ENCODE measurements at places on chromosomes 2 and 18.

GRCh38 chr2:144161061-144161460 lies 358.9 kb downstream of the ZEB2 start:
- no peak for DNase-seq

DNA sequence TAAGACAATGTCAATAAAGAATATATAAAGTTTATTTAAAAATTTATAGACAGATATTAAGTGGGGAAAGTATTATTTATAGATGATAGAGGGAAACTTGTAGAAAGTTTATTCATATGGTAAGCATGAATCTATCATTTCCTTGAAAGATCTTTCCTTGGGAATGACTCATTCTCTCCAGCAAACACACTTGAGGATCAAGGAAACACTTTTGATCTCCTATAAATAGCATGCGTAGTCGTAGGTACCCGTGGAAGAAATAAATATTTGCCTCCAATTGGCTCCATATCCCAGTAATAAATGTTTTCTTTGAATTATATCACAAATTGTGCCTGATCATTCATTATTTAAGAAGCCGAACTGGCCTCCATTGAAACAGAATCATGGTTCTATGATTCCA lies 483.4 kb downstream of the RNF144A start:
- no peak for DNase-seq

DNA sequence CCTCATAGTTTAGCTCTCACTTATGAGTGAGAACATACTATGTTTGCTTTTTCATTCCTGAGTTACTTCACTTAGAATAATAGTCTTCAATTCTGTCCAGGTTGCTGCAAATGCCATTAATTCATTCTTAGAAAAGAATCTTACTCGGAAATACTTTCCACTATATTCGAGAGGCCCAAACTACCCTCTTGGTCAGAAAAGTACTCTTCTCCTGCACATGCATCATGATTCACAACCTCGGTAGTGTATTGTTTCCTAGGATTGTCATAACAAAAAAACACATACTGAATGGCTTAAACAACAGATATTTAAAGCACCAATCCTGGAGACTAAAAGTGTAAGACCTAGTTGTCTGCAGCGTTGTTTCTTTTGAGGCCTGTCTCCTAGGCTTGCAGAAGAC lies 364.0 kb upstream of the SLC14A2 start:
- no peak for DNase-seq

DNA sequence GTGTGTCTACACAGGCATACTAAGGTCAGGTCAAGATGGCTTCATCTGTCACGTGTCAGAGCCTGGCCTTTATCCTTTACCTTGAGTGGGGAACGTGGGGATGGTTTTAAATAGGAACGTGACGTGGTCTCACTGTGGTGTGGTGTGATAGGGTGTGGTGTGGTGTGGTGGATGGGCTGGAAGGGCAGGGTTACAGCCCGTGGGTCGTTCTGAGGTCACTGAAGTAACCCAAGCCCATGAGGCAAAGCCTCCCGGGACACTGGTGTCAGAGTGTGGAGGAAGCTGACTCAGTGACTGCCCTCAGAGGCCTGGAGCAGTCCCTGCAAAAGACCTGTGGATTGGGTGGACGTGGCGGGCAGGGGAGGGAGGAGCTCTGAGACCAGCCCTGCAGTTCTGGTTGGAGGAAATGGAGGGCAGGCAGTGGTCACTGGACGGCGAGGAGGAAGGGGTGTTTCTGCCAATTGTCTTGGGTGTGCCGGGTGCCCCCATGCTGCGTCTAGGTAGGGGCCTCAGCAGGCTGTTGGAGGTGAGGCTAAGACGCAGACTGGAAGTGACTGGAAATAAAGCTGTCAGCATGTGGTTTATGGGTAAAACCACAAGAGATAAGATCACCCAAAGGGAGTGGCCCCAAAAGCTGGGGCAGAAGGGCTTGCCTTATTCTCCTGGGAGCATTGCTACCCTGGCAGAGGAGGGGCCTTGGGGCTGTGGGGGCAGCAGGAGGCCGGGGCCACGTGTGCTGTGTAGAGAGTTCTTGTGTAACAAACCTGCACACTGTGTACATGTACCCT lies 84.8 kb downstream of the SH3RF3 start:
- no peak for DNase-seq

Measured in NCI-H524 (cell line).